ENCODE measurements at places on chromosomes 12 and 14.

DNA sequence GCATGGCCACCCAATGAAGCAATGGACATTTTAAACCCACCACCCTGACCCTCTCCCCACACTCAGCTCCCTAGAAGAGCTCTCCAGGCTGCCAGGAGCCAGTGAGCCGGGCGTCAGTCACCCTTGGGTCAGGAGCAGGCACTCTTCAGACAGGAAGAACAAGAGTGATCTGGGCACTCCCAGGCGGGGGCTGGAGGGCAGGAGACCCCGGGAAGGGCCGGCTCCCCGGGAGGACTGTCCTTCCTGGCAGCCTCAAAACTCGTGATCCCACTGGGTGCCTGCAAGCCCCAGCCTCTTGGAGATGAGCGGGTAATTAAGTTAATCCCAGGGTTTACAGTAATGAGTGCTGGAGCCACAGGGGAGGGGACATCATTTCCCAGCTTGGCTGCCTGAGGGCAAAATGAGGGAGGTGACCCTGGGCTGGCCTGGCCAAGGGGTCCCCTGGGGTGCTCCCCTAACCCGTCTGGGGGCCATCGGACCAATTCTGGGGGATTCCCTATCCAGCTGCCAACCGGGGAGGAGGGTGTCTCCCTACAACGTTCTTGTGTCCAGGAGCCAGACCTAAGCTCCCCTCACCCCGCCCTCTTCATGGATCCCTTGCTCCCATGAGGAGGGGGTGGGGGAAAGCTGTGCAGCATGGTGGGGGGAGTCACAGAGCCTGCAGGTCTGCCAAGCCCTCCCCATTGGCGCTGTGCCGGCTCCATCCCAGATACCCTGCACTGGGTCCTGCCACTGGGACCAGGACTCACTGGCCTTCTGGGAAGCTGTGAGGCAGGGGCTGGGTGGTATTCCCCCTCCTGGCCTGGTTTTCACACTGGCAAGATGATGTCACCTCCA, 59.2 kb downstream of the CCNK start:
- DNase-seq, result no peak

GRCh38 chr14:61953602-61954001, 191.4 kb downstream of the SNAPC1 start:
- DNase-seq, result no peak

- DNase-seq, result no peak
These were observed 3.1 kb downstream of the LACRT start for GRCh38 chr12:54631551-54631950.

GRCh38 chr12:128844031-128844635, 9.1 kb upstream of the GLT1D1 start:
- DNase-seq, result no peak

DNA sequence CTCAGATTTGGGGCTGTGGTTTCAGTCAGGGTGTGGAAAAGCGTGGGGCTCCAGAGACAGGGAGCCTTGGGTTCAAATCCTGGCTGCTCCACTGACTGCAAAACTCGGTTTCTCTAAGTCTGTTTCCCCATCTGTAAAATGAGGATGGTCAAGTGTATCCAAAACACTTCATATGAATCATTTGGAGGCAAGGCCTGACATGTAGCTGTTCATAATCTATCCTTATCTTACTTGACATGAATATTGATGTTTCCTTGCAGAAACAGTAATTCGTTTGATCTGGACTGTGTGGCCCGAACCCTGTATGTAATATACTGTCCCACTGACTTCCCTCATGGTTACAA, 1.5 kb upstream of the CCDC63 start:
- no peak for DNase-seq

GRCh38 chr14:81219759-81220579, 790 bp downstream of the GTF2A1 start:
- DNase-seq, result peak; percentile 58

- DNase-seq, result no peak
These were observed 7.9 kb downstream of the GALNT9 start for GRCh38 chr12:132321321-132322118.

DNA sequence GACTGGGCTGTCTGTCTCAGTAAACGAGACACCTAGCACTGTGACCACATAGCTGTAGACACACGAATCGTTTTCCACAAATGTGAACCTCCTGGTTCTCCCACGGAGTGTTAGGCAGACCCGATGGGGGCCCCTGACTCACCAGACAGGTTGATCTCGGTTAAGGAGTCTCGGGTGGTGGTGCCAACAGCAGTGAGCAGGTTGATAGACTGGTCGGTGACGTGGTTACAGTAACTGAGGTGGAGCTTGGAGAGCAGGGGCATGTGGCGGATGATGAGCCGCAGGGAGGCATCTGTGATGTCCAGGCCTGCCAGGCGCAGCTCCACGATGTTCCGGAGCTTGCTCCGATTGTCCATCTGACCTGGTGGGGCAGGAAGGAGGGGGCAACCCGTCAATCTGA, 39.8 kb downstream of the RNF34 start:
- no peak for DNase-seq

GRCh38 chr12:63904653-63905052, 60.2 kb downstream of the SRGAP1 start:
- no peak for DNase-seq

GRCh38 chr12:121112496-121112895, 20.2 kb upstream of the P2RX7 start:
- no peak for DNase-seq

DNA sequence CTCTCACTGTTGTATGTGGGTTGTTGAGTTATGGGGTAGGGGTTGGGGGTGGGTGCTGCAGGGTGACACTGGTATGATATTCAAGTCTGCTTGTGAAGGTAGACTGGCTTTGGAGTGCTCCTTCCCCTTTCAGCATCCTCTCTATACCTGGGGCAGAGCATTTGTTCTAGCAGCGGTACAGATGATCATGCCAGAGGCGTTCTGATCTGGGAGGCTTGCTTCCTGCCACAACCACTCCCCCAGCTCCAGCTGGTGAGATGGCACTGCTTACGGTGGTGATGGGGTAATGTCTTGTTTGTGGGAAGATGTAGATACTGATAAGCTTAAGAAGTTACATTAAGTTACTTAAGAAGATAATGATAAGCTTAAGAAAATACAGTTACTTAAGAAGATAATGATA, 131.8 kb downstream of the ERC1 start:
- no peak for DNase-seq

GRCh38 chr12:81389550-81390099, 311.7 kb downstream of the ACSS3 start:
- DNase-seq, result no peak

- no peak for DNase-seq
These were observed 41.0 kb downstream of the DMAC2L start for GRCh38 chr14:50353126-50353525.

DNA sequence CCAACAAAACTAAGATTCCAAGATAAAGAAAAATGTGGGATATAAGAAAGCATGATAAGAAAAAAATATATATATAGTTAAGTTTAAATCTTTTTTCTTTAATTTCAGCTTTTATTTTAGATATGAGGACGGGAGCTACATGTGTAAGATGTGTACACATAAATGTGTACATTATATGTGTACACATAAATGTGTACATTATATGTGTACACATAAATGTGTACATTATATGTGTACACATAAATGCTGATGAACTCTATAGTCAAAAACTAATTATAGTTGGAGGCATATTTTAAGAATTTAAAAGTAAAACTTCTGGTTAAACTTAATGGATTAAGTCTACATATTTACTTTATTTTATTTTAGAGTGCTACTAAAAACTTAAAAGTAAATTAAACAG, 123.6 kb downstream of the BTG1 start:
- DNase-seq, result no peak

- no peak for DNase-seq
These were observed 11.4 kb downstream of the RIOX1 start for GRCh38 chr14:73502017-73502619.

DNA sequence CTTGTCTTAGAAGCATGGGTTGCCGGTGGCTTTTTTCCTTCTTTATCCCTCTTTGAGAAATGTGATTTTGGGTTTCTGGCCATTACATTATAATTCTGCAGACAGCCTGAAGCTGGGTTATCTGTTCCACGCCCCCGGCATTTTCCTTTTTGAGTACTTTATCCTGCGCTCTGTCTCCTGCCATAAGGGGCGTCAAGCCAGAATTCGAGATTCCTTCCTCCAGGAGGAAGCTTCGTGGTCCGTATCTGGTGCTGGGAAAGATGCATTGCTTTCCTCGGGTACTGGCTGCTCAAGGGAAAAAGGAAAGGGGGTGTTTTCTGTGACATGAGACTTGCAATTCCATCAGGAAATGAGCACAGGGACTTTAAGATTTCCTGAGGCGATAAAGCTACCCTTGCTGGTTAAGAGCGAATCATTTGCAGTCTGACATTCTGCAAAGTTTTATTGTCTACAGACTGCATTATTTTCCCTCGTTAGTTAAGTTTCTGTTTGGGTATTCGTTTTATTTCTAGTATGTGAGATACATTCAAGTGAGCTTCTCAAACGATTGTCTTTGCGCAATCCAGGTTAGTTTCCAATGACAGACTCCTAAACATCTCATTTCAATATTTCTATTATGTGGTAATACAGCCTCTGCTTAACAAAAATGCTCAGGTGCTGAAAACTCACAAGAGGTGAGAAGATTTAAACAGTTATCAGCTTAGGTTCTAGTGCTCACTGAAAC, 694 bp downstream of the AKAP5 start:
- no peak for DNase-seq

DNA sequence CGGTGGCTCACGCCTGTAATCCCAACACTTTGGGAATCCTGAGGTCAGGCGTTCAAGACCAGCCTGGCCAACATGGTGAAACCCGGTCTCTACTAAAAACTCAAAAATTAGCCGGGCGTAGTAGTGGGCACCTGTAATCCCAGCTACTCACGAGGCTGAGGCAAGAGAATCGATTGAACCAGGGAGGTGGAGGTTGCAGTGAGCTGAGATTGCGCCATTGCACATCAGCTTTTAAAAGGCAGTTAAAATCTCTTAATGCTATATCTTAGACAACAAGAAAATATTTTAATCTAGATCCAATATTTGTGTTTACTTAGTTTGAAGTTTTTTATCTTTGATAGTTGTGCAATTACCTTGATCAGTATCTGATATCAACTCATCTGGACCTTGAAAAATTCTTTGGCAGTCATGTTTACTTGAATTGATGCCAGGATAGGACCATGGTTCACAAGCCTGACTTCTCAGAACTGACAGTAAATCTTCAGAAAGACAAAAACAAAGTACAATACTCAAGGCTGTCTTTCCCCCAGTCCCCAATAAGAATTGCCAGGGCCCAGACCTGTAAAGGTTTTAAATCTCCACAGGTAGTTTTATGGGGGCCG, 135.0 kb upstream of the AEBP2 start:
- DNase-seq, result no peak

DNA sequence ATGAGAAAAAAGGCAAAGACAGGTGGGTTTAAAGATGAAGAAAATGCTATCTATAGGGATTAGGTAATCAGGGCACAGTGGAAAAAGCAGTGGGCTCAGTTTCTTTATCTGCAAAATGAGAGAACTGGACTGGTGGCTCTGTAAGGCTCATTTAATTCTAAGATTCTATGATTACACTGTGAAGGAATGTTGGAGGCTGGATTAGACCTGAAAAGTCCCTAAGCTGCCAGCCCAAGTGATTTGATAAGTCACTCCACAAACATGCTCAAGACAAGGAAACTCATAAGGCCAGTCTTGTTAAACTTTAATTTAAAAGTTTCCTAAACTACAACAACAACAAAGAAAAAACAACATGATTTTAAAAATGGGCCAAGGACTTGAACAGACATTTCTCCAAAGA, 75.1 kb downstream of the DCAF5 start:
- no peak for DNase-seq

GRCh38 chr12:69966839-69967238, 141.8 kb downstream of the MYRFL start:
- DNase-seq, result no peak

- DNase-seq, result peak; percentile 5
These were observed 58.9 kb upstream of the FBXO33 start for GRCh38 chr14:39491134-39491571.

DNA sequence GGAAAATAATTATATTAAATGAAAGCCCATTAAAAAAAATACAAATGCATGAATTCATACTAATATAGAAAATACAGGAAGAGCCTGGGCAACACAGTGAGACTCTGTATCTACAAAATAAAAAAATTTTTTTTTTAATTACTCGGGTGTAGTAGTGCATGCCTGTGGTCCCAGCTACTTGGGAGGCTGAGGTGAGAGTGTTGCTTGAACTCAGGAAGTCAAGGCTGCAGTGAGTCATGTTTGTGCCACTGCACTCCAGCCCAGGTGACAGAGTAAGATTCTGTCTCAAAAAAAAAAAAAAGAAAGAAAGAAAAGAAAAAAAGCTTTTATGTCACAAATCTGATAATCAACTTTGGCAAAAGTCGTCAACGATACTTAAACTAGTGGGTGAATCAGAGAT, 80.6 kb upstream of the PLEKHA5 start:
- DNase-seq, result no peak

DNA sequence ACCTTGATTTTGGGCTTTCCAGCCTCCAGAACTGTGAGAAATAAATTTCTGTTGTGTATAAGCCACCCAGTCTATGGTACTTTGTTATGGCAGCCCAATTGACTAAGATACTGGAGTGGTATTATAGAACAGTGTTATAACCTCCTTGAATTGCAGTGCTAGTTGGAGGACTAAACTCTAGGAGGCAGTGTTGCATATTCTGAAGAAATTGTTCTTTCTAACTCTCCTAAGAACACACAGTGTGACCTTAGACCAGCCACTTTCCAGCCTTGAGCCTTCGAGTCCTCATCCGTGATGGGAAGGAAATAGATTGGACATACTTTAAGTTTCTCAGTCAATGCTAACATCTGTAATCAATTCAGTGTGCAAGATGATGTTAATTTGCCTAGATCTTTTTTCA, 22.4 kb upstream of the LRRC10 start:
- no peak for DNase-seq

DNA sequence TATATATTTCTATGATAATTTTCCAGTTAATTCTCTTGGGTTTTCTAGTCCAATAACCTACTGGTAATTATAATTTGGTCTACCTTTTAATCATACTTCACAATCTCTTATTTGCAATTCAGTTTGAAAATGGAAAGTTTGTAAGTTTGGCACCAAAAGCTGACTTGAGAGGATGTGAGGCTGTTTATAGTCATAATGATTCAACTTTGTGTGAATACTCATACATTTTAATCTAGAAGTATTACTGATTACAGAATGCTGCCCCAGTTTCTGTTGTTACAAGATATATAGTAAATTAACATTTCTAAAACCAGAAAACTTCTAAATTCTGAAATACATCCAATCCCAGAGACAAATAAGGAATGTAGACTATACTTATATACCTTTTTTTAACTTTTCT, 158.2 kb downstream of the SLC38A4 start:
- no peak for DNase-seq

- no peak for DNase-seq
These were observed 451.8 kb downstream of the ATP23 start for GRCh38 chr12:58393152-58393551.

Data from naive B cell (primary cell).